ENCODE measurements at places on chromosomes 11 and 22.

- DNase-seq: no peak
These were observed 15.3 kb downstream of the HSPA8 start for GRCh38 chr11:123046473-123047259.

GRCh38 chr11:74019104-74019738 is 10.3 kb upstream of the UCP3 start:
- DNase-seq: no peak

- no peak for DNase-seq
These were observed 22.6 kb downstream of the PHLDB1 start for GRCh38 chr11:118629761-118630661.

DNA sequence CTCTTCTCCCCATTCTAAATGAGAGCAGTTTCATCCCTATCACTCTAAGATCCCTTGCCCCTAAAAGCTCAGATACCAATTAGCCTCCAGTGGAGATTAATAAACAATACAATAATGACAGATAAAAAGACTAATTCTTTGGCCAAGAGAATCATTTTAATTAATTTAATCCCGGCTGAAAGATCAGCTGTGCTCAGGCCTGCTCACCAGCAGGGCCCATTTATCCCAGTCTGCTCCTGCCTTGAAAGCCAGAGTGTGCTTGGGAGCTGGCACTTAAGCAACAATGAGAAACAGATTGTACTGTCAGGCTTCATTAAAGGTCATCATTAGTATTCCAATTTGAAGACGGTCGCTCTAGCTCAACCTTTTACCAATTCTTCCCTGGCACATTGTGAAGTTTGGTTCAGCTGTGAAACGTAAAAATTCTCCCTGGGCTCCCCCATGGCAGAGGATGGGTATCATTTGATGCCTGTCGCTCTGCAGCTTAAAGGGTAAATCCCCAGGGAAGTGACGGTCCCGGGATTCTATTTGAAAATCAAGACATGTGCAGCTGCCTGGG is 36.1 kb upstream of the HTATIP2 start:
- no peak for DNase-seq

DNA sequence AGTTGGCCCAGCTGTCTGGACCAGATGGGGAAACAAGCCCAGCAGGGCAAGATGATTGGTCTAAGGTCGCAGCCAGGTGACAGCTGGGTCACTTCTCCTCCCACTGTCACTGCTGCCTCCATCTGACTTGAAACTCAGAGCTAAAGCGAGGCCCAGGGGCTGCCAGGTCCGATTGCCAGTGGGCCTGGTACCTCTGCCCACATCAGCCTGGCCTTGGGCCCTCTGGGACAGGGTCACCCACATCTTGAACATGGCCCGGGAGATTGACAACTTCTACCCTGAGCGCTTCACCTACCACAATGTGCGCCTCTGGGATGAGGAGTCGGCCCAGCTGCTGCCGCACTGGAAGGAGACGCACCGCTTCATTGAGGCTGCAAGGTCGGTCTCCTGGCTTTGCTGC is 5.8 kb downstream of the SSH3 start:
- no peak for DNase-seq

DNA sequence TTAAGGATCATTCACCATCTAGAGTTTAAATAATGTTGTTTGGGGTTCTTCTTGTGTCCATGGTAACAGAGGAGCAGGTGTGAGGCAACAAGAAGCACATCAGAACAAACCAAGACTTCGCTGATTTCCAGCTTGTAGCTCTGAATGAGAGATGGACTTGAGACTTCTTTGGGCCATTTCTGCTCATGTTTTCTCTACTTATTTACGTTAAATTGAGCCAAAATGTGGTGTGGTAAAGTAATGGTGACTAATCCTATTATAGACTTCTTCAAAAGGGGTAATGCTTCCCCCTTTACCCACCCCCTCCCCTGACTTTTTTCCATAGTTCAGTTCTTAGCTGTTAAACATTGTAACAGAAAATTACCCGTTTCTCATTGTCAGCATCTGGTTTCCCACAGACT is 65.2 kb downstream of the CSTPP1 start:
- DNase-seq: no peak

GRCh38 chr11:22479208-22479607 is 141.0 kb downstream of the SLC17A6 start:
- DNase-seq: no peak

DNA sequence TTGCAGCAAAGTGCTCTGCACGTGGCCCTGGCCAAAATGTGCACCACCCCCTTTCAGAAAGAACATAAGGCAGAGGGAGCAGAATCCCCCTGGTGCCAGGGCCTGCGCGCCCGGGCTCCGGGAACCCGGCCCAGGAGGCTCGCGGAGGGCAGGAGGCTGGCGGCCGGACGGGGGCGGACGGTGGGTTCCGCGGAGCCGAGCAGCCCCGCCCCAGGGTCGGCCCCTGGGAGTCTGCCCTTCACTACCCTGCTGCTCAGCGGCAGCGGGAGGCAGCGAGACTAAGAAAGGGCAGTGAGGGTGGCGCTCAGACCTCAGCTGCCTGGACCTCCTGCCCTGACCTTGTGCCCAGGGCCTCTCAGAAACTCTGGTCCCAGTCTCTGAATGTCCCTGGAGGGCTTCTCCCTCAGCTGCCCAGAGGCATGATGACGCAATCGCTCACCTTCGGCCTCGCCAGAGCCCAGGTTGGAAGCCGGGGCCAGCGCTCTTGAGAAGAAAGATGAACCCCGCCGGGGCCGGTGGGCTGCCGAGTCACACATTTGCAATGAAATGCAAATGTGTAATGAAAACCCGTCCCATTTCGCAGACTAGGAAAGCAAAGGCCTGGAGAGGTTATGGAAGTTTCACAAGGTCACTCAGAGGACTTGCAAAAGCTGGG is 1.1 kb upstream of the CLMP start:
- DNase-seq: no peak

DNA sequence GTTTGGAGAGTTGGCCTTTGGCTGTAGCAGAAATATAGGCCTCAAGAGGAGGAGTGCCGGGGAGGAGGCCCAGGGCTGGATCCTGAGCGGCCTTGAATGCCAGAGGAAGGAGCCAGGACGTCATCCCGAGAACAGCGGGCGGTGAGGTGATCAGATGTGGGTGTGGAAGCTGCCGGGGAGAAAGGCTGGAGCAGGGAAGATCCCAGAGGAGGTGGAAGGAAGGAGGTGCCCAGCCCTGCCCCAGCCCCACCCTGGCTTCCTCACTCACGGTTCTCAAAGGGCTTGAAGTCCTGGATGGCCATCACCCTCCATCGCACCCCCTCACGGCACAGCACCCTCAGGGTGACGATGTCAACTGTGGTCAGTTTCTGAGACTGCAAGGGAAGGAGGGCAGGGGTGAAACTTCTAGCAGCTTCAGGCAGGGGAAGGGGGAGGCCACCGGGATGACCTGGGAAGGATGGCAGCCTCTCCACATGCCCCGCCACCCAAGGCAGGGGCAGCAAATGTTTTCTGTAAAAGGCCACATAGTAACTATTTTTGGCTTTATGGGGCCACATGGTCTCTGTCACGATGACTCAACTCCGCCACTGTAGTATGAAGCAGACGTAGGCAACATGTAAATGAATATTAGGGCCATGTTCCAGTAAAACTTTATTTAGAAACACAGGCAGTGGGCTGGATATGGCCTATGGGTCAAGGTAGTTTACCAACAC is 10.7 kb downstream of the IL2RB start:
- DNase-seq: no peak

- DNase-seq: no peak
These were observed 145.7 kb downstream of the TTC17 start for GRCh38 chr11:43504316-43504950.

- DNase-seq: no peak
These were observed 31.7 kb upstream of the GCAT start for GRCh38 chr22:37775785-37776638.

- DNase-seq: no peak
These were observed 8.2 kb upstream of the HBE1 start for GRCh38 chr11:5277807-5278382.

GRCh38 chr11:64900263-64900678 is 16.7 kb downstream of the ATG2A start:
- DNase-seq: peak; percentile 70

DNA sequence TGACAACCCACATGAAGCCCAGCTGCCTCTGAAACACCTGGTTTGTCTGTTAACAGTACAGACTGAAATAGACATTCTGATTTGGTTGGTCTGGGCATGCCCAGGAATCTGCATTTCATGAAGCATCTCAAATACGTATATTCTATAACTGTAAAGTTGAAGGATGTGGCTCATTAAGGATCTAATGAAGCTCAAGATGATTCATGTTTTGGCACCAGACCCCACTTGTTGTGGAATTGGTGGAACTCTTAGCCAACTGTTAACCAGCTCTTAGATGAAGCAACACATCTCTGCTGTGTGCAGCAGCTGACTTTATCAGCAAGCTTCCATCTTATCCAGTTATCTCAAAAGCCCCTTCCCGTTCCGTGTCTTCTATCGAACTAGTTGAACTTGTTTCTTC is 232.2 kb downstream of the INSC start:
- no peak for DNase-seq
